Activated CD4-positive, alpha-beta T cell treated with anti-CD3 and anti-CD28 coated beads, Interleukin-2, amount 10 ng/mL, durations not matched to agents 7 days and 5 days (primary cell): ENCODE measurements at places on chromosomes 4 and X. TPM values are rescaled to one million over a fixed set of nuclear protein-coding genes. Genes with fewer than 3 reads are reported as not detected.

GRCh38 chr4:183738081-183738673 is 79.1 kb downstream of the TRAPPC11 start:
- DNase-seq = no peak

DNA sequence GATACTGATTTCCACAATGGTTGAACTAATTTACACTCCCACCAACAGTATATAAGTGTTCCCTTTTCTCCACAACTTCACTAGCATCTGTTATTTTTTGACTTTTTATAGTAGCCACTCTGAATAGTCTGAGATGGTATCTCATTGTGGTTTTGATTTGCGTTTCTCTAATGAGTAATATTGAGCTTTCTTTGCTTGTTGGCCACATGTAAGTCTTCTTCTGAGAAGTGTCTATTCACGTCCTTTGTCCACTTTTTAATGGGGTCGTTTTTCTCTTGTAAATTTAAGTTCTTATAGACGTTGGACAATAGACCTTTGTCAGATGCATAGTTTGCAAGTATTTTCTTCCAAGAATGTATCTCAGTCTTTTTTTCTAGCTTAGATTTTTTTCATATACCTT is 10.0 kb downstream of the FBXW7 start:
- no peak for DNase-seq

DNA sequence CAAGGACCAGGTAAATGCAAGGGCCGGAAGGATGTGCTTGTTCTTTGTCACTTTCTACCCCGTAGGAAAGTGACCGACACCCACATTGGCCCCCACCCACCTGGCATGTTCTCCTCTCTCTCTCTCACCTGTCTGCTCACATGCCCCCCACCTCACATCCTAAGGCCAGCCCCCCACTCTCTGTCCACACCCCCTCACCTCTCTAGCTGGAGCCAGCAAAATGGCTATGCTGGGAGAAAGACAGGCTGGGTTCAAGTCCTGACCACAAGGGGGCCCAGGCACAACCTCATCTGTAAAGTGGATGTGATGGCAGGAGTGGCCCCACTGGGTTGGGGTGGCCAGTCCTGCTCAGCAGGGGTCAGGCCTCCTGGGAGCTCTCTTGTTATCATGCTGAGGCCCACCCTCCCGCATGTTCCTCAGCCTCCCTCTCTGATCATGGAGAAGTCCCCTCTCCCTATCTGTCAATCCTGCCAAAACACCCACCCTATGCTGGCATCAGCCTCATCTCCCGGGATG is 1.7 kb upstream of the PPP2R2C start:
- peak; percentile 9 for DNase-seq

DNA sequence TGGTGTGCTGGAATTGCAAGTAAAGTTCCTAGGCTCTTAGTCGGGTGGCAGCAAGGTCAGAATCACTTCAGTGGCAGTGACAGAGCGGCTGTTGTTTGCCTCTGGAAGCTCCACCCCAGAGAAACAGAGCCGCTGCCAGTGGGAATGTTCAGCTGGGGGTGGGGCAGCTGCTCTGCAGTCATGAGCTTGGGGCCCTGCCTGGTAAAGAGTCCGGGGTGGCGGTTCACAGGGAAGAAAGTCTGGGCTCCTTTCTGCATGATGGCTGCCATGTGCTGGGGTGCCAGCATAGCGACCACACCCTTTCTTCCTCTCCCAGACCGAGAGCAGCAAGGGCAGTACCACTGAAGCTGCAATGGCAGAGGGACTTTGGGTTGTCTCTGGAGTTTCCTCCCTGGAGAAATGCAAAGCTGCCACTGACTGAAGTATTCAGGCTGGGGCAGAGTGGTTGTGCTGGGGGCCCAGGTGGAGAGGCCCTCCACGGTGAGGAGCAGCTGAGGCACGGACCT is 108.8 kb upstream of the CENPE start:
- DNase-seq = no peak

DNA sequence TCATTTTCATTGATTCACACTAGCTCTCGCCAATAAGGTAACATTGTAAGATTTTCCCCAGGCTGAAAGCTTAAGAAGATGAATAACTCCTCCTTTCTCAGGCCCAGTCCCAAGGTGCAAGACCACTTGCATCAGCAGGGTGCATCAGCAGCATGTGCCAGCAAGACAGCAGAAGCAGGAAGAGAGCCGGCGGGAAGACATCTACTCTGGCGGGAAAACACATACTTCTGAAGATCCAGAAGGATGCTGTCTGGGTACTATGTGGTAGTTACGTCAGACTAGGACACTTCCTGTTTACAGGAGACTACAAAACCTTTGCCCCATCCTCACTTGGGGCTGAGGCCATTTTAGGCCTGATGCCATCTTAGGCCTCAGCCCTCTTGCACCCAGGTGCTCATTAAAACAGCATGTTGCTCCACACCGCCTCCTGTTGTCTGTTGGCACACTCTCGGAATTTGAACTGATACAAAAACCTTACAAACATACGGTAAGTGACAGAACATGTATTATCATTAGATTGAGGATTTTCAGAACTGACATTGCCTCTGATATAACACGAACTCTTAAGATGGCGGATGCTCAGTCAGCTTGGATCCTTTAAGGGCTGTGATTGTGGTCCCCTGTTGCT is 886.5 kb upstream of the EPHA5 start:
- no peak for DNase-seq

GRCh38 chr4:158929939-158930638 is 161.3 kb downstream of the FNIP2 start:
- no peak for DNase-seq

DNA sequence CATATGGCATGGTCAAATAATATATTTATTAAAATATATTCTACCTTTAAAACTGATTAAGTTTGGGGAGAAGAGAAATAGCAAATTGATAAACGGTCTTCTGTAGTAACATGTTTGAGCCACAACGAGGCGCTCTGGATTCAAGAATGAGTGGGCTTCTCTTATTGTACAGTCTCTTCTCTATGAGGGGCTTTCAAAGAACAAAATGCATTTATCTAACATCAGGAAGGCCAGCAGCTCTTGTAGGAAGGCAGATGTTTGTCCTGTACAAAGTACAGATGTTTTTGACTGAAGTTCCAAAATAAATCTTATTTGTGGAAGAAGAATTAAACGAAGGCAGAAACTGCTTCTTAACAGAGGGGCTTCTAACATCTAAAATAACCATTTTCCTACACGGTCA is 153.6 kb downstream of the RASL11B start:
- peak; percentile 13 for DNase-seq

RENBP gene
- total RNA-seq = 14.2 TPM

OCRL gene
- total RNA-seq = 2.1 TPM

MAGEA10 gene
- not detected for total RNA-seq

FAM199X gene
- 12.4 TPM for total RNA-seq

SPANXC gene
- total RNA-seq = not detected
